ENCODE measurements at places on chromosomes 12 and 14.

- no peak for DNase-seq
Measured at GRCh38 chr14:81312289-81312876, 87.7 kb downstream of the STON2 start.

GRCh38 chr12:123057513-123058265 lies 77.2 kb downstream of the ARL6IP4 start:
- no peak for DNase-seq

- no peak for DNase-seq
Measured at GRCh38 chr12:93733358-93733757, 56.2 kb downstream of the CRADD start.

DNA sequence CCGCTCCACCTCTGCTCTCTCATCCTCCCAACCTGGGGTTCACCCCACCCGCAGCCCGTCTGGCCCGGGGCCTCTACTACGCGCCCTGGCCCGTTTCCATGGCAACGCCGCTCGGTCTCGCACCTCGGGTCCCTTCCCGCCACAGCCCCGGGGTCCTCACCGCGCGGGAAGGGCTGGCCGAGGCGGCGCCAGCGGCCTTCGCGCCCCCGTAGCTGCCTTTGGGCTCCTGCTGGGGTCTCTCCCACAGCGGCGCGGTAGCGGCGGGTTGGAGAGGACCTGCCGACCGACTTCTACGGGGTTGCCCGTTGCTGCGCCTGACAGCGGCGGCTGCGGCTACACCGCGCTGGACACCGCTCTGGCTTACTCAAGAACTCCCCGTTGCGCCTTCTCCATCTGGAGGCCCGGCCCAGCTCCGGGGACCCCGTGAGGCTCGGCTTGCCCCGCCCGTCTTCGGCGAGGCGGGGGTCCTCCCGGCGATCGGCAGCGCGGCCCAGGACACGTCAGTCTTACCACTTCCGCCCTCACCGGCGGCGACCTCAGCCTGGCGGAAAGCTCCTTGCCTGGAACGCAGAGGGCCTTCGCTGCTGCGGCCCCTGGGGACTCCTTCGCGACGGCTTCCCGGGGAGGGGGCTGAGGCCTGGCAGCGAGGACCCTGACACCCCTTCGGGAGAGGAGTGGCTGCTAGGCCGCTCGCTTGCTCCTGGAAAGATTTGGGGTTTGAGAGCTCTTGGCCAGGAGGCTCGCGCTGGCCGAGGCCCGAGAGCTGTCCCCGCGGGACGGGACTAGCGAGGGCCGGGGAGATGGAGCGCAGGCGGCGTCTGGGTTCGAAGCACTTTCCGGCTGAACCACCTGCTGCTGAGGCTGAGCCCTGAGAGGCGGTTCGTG lies at the start of gene TM9SF1:
TM9SF1 (minus strand) TSS at position 256 of the 885 bp plus-strand sequence. CDS start 422 bp downstream, outside the sequence.
- DNase-seq = peak; percentile 83

All from activated CD4-positive, alpha-beta T cell treated with anti-CD3 and anti-CD28 coated beads for 1 hour (primary cell).